ENCODE measurements at places on chromosomes 16 and 17.

- no peak for DNase-seq
Observed at GRCh38 chr16:865026-865425, 64.5 kb upstream of the GNG13 start.

DNA sequence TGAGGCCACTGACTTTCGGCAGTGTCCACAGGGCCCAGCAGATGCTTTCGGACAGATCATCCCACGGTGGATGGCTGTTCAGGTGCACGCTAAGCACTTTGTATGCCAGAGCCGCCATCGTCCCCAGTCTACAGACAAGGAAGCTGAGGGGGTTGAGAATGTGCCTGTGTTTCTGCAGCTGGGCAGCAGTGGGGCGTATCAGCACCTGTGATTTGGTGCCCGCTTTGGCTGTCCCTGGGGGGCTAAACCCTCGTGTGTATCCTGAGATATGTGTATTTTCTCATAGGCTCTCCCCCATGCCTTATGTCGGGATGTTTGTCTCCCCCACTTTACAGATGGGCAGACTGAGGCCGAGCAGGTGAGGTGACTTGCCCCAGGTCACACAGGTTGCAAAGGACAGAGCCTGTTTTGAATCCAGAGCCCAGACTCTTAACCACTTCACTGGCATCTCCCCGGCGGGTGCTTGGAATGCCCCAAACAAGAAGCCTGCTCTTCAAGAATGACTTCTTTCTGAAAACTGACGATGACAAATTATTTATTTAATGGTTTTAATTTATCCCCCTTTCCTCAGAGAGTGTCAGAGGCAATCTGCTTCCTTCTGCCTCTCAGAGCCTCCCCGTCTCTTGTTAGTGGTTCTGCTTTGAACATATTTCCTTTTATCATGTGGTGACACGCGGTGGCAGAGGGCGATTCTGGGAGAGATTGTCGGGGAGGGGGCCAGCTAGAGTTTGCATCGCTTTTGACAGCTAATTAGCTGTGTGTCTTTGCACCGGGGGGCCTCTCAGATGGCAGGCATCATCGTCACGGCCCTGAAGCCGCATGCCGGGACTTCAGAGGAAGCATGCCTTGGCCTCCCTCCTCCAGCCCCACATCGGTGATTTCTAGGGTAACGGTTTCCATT is 149.6 kb upstream of the CIBAR2 start:
- DNase-seq: no peak

GRCh38 chr17:7027335-7027734 is 4.5 kb downstream of the BCL6B start:
- DNase-seq: no peak

DNA sequence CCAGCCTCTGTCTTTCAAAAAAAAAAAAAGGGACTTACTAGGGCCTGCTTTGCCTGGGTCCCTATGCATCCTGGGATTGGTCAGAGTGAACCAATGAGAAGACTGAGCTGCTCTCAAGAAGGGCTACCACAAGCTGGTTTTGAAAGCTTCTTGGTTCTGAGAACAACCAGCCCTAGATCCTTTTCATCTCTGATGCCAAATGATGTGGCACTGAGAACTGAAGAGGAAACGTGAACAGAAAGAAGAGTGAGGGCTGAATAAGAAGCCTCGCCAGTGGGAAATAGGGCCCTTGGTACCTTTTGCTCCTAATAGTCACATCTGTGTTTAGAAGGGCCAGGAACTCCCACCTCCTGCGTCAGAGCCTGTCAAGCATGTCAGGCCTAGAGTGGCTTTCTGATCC is 10.7 kb downstream of the TACO1 start:
- no peak for DNase-seq

DNA sequence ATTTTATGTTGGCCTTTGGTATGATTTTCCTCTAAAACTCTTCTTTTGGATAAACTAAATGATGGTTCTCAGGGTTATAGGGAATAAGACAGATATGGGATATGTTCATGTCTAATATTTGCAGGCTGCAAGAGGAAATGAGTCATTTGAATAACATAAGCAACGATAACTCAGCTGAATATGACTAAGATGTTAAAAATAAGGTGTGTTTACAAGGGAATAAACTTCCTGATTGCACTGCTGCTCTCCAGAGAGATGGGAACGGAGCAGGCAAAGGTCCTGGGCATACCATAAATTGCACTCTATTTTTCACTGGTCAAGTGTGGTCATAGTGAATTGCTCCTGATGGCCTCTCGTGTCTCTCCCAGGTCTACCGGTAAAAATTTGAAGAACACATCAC is 666.2 kb downstream of the TOX3 start:
- no peak for DNase-seq

- no peak for DNase-seq
Observed at GRCh38 chr17:71496552-71496951, 624.3 kb upstream of the SOX9 start.

DNA sequence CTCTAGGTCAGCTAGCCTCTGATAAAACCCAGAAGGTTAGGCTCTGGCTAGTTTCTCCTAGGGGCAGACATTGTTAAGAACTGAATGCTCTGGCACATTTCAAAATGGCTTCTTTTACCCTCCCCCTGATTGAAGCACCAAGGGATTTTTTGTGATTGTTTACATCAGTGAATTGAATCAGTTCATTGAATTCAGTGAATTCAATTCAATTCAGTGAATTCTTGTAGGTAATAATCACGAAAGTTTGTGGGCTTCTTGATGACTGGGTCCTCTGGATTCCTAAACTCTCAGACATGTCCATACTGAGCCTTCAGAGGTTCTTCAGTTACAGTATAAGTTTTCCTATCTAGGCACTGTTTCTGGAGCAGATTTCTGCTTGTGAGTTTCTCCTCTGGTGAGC is 135.2 kb upstream of the ELAC2 start:
- DNase-seq: no peak

- peak; percentile 57 for DNase-seq
Observed at GRCh38 chr16:785563-786535, 2.3 kb downstream of the RPUSD1 start.

- no peak for DNase-seq
Observed at GRCh38 chr17:31598921-31599571, 207.6 kb downstream of the RAB11FIP4 start.

DNA sequence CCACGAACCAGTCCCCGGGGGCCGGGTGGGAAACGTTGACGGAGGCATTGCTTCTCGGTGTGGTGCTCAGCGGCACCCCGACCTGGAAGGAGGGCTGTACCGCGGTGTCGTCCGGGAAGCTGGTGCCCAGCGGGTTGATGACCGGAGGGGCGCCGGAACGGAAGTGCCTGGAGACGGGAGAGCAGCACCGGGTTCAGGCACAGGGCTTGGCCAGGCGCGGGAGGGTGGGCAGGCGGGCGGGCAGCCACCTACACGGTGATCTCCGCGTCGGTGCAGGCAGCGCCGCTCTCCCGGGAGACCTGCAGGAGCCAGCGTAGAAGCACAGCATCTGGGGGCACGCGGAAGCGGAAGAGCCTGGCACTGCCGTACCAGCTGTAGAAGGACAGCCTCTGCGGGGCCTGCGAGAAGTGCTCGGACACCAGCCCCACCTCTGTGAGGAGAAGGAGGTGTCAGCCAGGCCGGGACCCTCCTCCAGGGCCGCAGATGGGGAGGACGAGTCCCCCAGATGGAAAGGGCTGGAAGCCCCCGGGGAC is 4.3 kb downstream of the PGAP6 start:
- no peak for DNase-seq

GRCh38 chr16:67161595-67162058 is 1.9 kb downstream of the FBXL8 start:
- no peak for DNase-seq

GRCh38 chr16:11992008-11992584 is 15.6 kb downstream of the SNX29 start:
- DNase-seq: no peak

GRCh38 chr16:69924041-69924775 is 26.9 kb upstream of the CLEC18A start:
- no peak for DNase-seq
